Prostate gland (tissue), 2 donors: ENCODE measurements at places on chromosomes 13 and 19.

- peak; percentile 40 for DNase-seq
Measured at GRCh38 chr19:40217027-40217810, 965 bp downstream of the TTC9B start.

GRCh38 chr13:97430296-97430695 is 3.7 kb upstream of the RAP2A start:
- DNase-seq = no peak

DNA sequence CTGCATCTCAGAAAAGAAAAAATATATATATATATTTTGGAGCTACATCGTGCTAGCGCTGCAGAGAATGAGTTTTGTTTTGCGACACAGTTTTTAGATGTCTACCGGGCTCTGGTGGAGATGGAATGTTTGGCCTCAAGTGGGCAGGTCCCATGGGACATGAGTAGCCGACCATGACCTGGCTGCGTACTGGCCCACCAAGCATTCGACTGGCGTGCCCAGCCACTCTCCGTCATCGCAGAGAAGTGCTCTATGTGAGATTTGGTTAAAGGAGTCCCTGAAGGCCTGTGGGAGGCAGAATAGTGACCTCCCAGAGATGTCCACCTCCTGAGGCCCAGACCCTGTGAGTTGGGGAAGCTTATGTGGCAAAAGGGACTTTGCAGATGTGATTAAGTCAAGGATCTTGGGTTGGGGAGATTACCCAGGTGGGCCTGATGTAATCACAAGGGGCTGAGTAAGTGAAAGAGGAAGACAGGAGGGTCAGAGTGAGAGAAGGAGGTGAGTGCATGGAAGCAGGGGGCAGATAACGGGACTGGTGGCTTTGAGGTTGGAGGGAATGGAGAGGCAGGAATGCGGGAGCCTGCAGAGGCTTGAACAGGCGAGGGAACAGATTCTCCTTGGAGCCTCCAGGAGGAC is 821 bp upstream of the LILRB4 start:
- no peak for DNase-seq

GRCh38 chr19:35757231-35757748 is 461 bp upstream of the HSPB6 start:
- no peak for DNase-seq
